ENCODE measurements at places on chromosomes 11 and 22. TPM values are rescaled to one million over a fixed set of nuclear protein-coding genes. Genes with fewer than 3 reads are reported as not detected.

The ACR gene
- not detected for polyA plus RNA-seq

The OTOG gene
- polyA plus RNA-seq, result not detected

The MRGPRD gene
- polyA plus RNA-seq, result not detected

The MOGAT2 gene
- polyA plus RNA-seq, result not detected

The SULT4A1 gene
- not detected for polyA plus RNA-seq

Measured in CD8-positive, alpha-beta memory T cell (primary cell).